ENCODE measurements at places on chromosomes 2 and 18.

DNA sequence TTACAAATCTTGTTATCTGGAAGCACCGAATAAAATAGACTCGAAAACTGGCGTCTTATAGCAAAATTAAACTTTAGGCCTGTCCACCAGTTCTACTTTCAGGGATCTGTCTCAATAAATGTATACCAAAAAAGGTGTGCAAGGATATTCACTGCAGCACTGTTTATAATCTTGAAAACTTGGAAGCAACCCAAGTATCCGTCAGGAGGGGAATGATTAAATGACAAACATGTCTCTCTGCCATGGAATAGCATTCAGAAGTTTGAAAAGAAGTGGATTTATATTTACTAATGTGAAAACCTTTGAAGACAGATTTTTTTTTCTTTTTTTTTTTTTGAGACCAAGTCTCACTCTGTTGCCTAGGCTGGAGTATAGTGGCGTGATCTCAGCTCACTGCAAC is 32.3 kb upstream of the SATB2 start:
- DNase-seq, result no peak

GRCh38 chr2:68018727-68019126 is 44.1 kb downstream of the C1D start:
- DNase-seq, result no peak

- no peak for DNase-seq
Observed at GRCh38 chr2:241817126-241817820, 8.3 kb downstream of the NEU4 start.

DNA sequence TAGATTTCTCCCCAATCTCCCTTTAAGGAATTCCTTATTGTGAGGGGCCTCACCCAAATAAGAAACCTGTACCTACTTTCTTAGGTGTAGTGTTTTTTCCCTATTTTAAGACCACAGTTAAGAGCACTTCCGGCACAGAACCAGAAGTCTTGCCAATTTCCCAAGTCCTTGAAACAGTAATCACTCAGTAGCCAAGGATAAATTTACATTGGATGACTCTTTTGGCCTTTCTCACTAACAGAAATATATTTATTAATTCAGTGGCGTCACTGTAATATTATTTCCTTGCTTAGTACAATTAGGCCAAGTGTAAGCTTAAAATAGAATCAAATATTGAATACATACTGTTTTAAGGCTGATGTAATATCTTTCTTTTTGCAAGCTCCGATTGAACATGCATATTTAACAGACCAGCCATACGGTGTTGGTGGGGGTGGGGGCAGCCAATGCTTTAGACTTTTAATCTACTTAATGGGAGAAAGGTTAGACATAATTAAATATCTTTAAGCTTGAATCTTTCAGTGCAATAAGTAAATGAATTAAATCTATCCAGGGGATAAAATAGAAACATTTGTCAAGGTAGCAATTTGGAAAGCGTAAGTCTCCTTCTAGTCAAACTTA is 50.8 kb upstream of the ITGA6 start:
- DNase-seq, result no peak

GRCh38 chr2:43032213-43033015 is 194.0 kb downstream of the ZFP36L2 start:
- DNase-seq, result no peak

DNA sequence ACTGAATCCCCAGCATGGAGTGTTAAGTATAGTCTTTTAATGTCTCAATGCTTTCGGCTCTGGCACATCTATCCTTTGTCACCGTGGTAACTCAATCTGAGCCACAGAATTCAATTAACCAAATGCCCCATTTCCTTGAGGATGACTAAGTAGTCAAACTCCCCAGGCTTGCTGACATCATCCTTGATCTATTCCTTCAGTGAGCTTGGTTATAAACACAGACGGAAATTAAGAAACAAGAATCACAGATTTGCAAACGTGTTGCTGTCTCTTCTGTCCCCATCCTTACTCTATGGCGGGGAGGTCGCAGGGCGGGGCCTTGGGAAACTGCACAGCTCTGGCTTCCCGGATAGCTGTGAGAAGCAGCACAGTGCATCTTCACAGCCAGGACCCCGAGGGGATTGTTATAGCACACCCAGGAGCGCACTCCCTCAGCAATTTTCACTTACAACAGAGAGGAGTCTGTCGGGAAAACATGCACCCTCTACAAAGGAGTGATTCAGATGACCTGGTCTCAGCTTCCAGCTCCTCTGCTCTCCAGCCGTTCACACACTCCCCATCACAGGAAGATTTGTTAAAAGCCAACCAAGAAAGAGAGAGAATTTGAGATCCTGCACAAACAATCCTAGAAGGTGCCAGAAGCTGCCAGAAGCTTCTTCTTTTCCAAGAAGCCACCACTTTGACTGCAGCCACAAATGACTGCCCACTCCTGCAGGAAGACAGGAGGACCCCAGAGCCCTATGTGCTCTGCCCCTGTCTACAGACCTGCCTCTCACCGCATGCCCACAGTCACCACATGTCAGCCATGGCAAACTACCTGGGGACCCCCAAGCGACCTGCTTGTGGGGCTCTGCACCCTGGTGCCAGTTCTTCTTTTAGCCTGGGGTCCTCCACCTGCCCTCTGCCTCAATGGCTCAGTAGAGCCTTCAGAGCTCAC is 44.9 kb upstream of the YWHAQ start:
- no peak for DNase-seq

DNA sequence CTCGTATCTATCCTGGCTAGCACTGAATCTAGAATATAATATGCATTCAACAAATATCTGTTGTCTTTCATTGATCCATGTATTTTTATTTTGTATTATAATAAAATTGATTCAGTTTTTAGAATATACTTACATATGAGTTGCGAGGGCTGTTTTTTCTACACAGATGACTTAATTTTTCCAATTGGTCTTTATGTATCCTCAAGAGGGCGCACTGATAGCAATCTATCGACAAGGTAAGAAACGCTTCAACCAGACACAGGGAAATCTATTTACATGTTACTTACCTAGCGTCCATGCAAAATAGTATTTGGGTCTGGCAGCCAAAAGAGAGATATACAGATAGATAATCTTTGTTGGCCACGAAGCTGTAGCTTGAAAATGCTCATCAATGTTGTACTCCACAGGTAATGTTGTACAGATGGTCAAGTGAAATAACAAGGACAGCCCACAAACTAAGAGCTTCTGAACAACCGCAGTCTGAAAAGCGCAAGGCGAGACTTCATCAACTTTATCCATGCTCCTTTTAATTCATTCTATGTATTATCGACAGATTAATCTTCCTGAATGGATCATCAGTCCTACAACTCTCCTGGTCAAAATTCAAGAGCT is 35.5 kb upstream of the KIDINS220 start:
- no peak for DNase-seq

DNA sequence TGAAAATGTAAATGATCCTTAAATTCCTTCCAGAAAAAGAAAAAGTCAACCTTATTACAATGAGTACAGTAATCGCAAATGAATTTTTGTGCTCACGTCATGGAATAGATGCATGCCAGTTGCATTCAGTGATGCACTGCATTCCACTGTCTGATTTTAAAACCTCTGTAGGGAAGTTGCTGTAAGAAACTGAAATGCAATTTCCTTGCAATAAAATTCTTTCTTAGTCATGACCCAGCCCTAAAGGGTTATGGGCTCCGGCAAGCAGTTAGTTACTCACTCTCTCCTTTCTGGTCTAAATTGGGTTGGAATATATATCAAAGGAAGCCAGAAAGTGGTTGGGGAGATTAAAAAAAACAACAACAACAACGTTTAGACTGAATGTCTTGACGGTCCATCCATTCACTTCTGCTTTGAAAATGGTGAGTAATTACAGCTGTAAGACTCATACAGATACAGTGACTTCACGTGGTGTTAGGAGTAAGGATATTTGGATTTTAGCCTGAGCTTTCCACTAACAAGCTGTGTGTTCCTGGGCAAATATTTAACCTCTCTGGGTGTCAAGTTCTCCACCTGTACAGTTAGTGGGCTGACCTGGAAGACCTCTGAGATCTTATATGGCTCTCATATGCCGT is 8.6 kb upstream of the RND3 start:
- no peak for DNase-seq

DNA sequence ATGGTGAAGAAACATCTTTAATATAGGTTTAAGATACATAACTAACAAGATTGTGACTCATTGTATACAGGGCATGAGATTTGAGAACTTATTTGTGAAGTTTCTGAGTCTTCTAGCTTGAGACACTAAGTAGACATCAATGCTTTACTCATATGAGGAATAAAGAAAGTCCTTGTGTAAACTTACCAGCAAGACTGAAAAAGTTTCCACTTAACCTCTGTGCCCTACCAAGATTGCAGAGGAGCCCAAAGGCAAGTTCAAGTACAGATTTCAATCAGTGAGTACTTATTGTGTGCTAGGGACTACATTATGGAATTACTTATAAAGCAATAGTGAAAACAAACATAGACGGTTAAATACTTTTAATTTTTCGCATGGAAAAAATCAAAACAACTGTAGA is 1041.2 kb upstream of the CELF4 start:
- DNase-seq, result no peak

DNA sequence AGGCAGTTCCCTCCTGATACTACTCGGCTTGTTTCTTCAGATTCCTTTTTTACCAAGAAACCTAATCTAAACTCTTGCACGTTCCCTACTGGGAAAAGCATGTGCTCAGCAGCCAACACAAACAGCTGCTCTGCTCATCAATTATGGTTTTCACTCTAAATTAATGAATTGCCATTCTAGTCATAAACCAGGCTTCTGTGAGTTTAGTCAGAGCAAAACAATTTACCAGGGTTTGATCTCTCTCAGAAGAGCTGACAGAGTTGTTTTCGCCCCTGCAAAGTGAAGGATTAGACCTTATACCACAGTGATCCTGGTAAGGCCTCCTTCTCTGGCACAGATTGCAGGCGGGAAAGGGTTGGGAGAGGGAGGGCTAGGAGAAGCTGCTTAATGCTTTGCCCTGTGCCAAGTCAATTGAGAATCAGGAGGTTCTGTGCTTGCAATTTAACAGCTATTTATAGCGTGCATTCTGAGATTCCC is 57.2 kb downstream of the REEP1 start:
- DNase-seq, result no peak

- no peak for DNase-seq
Observed at GRCh38 chr18:76131738-76132137, 363.3 kb downstream of the ZNF516 start.

DNA sequence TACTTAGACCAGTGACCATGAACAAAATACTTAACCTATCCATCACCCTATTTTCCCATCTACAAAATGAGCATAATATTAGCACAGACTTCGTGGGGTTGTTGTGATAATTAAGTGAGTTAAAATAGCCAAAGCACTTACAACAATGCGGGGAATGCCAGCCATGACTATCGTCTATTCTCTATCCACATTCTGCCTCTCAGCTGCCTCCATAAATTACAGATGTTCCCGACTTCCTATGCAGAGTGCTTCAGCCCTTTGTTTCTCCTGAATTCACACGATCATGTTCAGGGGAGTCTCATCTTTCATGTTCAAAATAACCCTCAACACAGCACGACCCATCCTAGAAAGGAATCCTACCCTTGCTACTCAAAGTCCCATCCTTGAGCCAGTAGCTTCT is 211.6 kb downstream of the EN1 start:
- DNase-seq, result no peak

DNA sequence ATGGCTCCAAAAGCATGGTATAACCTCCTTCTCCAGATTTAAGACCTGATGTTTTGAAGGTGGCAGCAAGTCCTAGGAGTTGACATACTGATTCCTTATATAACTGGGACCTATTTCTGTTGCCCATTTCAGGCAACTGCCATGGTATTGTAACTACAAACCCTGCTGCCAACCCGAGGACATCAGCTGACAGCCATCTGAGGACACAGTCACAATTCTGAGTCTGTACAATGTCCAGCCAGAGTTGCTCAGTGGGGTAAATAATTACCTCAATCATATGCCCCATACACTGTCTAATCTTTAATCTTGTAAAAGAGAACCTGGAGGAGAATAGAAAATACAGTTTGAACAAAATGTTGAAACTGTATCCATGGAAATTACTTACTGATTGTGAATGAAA is 8.7 kb upstream of the GAREM2 start:
- DNase-seq, result no peak

GRCh38 chr18:76445741-76446232 is 49.3 kb downstream of the ZNF516 start:
- DNase-seq, result no peak

DNA sequence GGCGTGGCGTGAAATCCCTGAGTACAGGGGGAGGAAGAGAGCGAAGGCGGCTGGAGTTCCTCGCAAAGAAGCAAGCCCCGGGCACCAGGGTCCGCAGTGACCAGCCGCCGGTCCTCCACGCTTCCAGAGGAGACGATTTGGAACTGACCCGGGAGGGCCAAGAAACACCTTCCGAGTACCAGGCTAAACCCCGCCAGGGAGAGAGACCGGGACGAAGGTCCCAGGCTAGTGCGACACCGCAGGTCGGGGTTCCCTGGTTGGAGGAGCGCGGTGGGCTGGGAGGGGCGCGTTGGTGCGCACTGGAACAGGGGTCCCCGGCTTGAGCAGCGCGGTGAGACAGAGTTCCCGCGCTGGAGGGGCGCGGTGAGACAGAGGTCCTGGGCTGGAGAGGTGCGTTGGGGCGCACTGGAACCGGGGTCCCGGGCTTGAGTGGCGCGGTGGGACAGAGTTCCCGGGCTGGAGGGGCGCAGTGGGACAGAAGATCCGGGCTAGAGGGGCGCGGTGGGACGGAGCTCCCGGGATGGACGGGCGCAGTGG is 901 bp downstream of the WDFY1 start:
- peak; percentile 42 for DNase-seq

- no peak for DNase-seq
Observed at GRCh38 chr2:132372276-132372675, 44.3 kb upstream of the GPR39 start.

GRCh38 chr2:221490506-221491060 is 81.5 kb downstream of the EPHA4 start:
- no peak for DNase-seq

DNA sequence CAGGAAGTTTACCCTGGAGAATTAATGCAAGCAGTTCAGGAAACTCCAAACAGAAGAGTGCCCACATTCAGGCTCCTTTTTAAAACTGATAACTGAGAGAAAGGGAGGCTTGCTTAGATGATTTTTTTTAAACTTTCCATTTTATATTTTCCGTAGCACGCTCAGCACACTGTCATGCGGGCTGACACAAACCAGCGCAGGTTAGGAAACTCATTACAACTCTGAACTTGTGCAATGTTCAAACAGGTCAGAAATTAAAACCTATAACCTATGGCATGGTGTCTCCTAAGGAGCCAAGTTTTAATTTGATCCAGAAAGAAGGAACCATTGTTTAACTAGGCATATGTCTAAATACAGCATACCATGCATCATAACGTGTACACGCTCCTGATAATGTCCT is 117.7 kb upstream of the SMIM21 start:
- no peak for DNase-seq

- peak; percentile 52 for DNase-seq
Observed at GRCh38 chr2:85887566-85888019, 1.2 kb downstream of the ST3GAL5 start.

DNA sequence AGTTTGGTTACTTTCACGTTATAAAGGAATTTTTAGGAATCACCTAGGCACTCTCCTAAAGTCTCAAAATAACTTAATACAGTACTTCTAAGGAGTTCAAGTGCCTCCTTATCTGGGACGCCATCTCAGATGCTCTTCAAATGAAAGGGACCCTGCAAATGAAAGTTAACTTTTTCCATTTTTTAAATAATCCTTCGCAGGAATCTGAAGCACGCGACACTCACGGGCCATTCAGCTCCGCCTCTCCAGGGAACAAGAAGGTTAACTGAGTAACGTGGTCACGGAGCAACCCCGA is 537 bp upstream of the ZC3H15 start:
- no peak for DNase-seq
